Tibial nerve (tissue), 4 donors: ENCODE measurements at places on chromosomes 2 and 18. TPM values are rescaled to one million over a fixed set of nuclear protein-coding genes. Genes with fewer than 3 reads are reported as not detected.
A peak's percentile ranks its signal among the peaks of the same experiment; 100 is the strongest.

The TSN gene
- total RNA-seq = 33.1 TPM

The AQP12B gene
- total RNA-seq = 0.22 TPM

The LOXHD1 gene
- under 0.01 TPM for total RNA-seq

The FBLN7 gene
- total RNA-seq = 3.3 TPM

The DSG4 gene
- not detected for total RNA-seq

The IER3IP1 gene
- total RNA-seq = 7.5 TPM

The GREB1L gene
- total RNA-seq = 17.8 TPM

The LRRTM1 gene
- 2.4 TPM for total RNA-seq

The DGKD gene
- total RNA-seq = 6.7 TPM

The CSRNP3 gene
- 1.3 TPM for total RNA-seq

GRCh38 chr2:98823196-98824170 lies 92.6 kb upstream of the MGAT4A start:
- DNase-seq = no peak
- peak overlapping the region; percentile 40 for H3K4me3 ChIP-seq
- peak overlapping the region; percentile 75 for H3K27ac ChIP-seq
- no peaks in the 10 kb centered on the region for H3K4me1 ChIP-seq
- peaks cover 27% of the 10 kb centered on the region for H3K27me3 ChIP-seq

DNA sequence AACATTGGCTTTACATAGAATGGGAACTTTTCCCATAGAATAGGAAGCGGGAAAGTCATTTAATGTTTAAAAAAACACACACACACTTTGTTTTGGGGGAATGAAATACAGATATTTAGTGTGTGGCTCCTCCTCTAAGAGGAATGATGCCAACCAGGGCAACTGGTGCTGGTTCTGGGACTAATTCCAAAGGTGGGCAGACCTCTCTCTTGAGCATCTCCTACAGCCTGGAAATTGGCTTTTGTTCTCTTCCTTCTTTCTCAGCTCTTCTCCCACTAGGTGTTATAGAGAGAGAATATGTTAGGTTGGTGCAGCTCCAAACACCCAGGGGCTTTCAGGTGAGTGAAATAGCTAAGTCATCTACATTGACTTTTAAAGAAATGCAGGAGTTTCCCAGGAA lies 190.1 kb downstream of the RAD51AP2 start:
- H3K4me1 ChIP-seq = no peaks in the 10 kb centered on the region
- no peaks in the 10 kb centered on the region for H3K36me3 ChIP-seq
- no peaks in the 10 kb centered on the region for H3K27me3 ChIP-seq
- no peak for DNase-seq
- no peak overlapping the region for H3K27ac ChIP-seq

DNA sequence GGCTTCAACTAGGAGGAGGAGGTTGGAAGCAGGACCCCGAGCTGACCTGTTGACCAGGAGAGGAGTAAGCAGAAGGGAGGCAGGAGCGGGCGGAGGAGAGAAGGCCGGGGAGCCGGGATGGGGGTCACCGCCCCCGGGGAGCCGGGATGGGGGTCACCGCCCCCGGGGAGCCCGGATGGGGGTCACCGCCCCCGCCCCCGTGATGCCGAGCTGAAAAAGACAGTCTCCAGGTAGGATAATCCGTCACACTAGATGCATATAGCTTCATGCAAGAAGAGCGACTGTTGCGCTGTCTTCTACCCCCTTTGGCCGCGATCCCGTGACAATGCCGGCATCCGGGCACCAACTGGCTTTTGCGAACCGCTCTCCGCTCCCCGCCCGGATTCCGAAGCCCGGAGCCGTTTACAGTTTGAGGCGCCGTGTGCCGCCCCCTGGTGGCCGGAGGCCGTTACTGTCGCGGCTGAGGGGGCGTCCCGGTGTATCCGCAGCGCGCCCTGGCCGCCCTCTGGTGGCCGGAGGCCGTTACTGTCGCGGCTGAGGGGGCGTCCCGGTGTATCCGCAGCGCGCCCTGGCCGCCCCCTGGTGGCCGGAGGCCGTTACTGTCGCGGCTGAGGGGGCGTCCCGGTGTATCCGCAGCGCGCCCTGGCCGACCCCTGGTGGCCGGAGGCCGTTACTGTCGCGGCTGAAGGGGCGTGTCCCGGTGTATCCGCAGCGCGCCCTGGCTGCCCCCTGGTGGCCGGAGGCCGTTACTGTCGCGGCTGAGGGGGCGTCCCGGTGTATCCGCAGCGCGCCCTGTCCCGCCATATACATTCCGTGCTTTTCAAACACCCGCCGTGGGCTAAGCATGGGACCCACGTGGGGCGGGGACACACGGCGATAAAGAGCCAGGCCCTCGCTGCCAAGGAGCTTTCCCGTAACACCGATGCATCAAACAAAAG lies 89.6 kb downstream of the ACTR3 start:
- H3K4me3 ChIP-seq = no peak overlapping the region
- no peaks in the 10 kb centered on the region for H3K36me3 ChIP-seq
- H3K27ac ChIP-seq = no peak overlapping the region
- no peak for DNase-seq
- H3K27me3 ChIP-seq = no peaks in the 10 kb centered on the region
- peaks cover 13% of the 10 kb centered on the region for H3K4me1 ChIP-seq

- H3K4me3 ChIP-seq = no peak overlapping the region
- no peaks in the 10 kb centered on the region for H3K4me1 ChIP-seq
- no peak for DNase-seq
Observed at GRCh38 chr2:102895376-102895775, 133.5 kb downstream of the TMEM182 start.

DNA sequence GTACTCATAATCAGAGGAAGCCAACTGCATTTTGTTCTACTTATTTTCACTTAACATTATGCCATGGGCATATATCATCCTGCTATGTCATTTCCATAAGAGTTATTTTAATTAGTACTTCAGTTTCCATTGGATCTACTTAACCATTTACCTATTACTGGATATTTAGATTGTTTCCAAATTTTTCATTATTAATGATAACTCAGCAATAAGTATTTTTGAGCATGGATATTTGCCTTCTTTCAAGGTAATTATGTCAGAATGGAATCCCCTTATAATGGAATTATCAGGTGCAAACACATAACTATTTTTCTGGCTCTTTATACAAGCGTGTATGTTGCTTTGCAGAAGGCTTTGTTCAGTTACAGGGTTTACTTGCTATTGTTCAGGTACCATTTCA lies 126.6 kb downstream of the RDH14 start:
- H3K27ac ChIP-seq = no peak overlapping the region
- H3K36me3 ChIP-seq = no peaks in the 10 kb centered on the region

DNA sequence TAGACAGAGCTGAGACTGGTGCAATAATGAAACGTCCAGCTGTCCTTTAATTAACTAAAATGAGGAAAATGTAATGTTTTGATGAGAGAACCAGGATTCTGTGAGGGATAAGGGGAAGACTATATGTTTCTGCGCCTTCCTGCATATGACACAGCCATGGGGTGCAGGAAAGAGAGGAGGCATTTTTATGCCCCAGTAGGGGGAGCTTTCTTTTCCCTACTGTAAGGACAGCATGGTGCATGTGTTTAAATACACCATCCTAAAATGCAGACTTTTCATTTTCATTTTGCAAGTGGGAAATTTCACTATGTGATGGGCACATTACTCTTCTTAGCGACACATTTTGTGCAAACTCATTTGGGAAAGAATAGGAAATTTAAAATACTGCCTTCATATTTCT lies 446.1 kb downstream of the ARHGAP15 start:
- H3K4me1 ChIP-seq = no peaks in the 10 kb centered on the region
- no peak for DNase-seq
- H3K27me3 ChIP-seq = no peaks in the 10 kb centered on the region

- no peak for DNase-seq
- no peak overlapping the region for H3K4me3 ChIP-seq
- no peaks in the 10 kb centered on the region for H3K36me3 ChIP-seq
- no peaks in the 10 kb centered on the region for H3K4me1 ChIP-seq
Observed at GRCh38 chr2:118301248-118301647, 213.0 kb downstream of the INSIG2 start.

DNA sequence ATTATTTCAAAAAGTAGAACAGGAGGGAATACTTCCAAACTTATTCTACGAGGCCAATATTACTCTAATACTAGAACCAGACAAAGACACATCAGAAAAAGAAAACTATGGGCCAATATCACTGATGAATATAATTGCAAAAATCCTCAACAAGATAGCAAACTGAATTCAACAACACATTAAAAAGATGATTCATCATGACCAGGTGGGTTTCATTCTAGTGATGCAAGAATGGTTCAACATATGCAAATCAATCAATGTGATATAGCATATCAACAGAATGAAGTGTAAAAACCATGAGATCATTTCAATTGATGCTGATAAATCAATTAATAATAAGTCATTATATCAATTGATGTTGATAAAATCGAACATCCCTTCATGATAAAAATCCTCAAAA lies 22.4 kb upstream of the EML6 start:
- H3K27me3 ChIP-seq = no peaks in the 10 kb centered on the region
- H3K4me1 ChIP-seq = no peaks in the 10 kb centered on the region
- H3K4me3 ChIP-seq = no peak overlapping the region
- DNase-seq = no peak
- H3K27ac ChIP-seq = no peak overlapping the region

GRCh38 chr2:226683944-226684562 lies 115.6 kb downstream of the IRS1 start:
- no peaks in the 10 kb centered on the region for H3K4me1 ChIP-seq
- H3K36me3 ChIP-seq = no peaks in the 10 kb centered on the region
- no peaks in the 10 kb centered on the region for H3K27me3 ChIP-seq
- no peak for DNase-seq
- H3K27ac ChIP-seq = no peak overlapping the region

- DNase-seq = no peak
- no peaks in the 10 kb centered on the region for H3K36me3 ChIP-seq
- no peak overlapping the region for H3K4me3 ChIP-seq
Observed at GRCh38 chr2:181073896-181074295, 93.5 kb downstream of the UBE2E3 start.

DNA sequence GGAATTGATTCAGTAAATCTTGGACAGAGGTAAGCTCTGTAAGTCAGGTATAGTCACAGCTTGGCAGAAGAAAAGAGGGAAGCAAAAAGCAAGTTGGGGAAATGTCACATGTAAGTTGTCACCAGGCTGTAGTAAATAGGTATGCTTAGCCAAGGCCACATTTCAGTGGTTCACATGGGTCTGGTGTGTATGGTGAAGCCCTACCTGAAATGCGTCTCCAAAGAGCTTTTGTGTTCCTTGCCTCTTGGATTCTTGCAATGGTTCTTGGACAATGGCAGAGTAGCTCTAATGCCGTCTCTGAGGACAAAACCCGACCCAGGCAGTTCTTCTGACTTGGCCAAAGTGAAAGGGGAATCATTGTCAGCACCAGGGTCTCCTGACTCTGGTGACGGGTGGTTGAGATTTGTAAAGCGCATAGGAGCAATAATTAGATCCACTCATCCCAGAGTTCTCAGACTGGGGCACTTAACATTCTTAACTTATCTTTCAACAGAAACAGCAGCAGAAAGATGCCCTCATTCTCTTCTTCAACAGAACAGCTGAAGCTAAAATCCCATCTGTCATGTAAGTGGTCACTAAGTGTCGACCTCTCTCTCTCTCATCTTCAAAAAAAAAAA lies 34.4 kb upstream of the RPL37A start:
- no peak for DNase-seq
- H3K4me3 ChIP-seq = no peak overlapping the region
- H3K36me3 ChIP-seq = no peaks in the 10 kb centered on the region
- no peaks in the 10 kb centered on the region for H3K4me1 ChIP-seq
- no peak overlapping the region for H3K27ac ChIP-seq

GRCh38 chr2:189177251-189177840 lies 2.2 kb downstream of the COL5A2 start:
- H3K36me3 ChIP-seq = no peaks in the 10 kb centered on the region
- peak overlapping the region; percentile 66 for H3K4me3 ChIP-seq
- no peaks in the 10 kb centered on the region for H3K27me3 ChIP-seq

DNA sequence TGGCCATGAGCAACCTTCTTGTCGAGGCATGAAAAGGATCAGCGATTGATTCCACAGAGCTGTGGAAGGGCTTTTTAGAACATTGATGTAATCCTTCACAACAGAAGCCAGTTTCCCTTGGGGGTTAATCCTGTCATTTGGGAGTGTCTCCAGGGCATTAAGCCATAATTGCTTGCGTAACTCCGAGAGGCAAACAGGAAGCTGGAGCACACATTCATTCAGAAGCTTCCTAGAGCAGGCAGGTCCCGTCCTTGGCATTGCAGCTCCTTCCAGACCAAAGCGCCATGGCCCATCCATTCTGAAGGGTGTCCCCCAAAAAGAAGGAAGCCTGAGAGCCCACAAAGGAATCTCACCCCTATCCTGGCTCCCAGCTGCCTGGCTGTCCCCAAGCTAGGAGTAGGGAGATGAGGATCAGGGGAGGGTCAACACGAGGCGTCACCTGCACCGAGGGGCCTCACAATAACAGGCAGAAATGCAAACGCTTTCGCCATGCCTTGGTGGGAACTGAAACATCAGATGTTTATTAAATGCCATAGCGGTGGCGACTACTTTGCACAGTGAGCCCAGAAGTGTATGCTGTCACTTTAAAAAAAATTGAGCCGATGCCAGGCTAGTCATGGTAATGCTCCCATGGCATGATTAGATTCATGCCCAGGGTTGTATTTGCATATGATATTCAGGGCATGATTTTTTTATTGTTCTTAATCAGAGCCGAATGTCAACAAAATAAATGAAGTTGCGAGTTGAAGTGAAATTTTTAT lies 339.4 kb downstream of the BCL11A start:
- no peaks in the 10 kb centered on the region for H3K36me3 ChIP-seq
- H3K4me1 ChIP-seq = peaks cover 9% of the 10 kb centered on the region
- no peaks in the 10 kb centered on the region for H3K27me3 ChIP-seq

DNA sequence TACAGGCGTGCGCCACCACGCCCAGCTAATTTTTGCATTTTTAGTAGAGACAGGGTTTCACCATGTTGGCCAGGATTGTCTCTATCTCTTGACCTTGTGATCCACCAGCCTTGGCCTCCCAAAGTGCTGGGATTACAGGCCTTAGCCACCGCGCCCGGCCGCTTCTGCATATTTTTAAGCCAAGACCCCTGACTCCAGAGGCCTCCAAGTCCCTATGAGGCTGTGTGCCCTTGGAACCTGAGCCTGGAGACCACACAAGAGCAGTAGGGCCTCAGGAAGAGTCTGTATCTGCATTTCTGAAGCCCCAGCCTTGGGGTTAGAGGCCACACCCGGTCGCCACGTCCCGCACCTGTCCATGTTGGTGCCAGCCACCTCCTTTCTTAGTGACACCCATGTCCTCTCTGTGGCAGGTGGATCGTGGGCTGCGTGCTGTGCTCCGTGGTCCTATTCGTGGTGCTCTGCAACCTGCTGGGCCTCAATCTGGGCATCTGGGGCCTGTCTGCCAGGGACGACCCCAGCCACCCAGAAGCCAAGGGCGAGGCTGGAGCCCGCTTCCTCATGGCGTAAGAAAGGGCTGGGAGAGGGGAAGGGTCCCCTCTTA lies 5.3 kb downstream of the PROM2 start:
- H3K27ac ChIP-seq = no peak overlapping the region
- H3K4me1 ChIP-seq = no peaks in the 10 kb centered on the region
- H3K27me3 ChIP-seq = no peaks in the 10 kb centered on the region
- DNase-seq = no peak

GRCh38 chr2:38574278-38574677 lies 28.4 kb downstream of the HNRNPLL start:
- H3K27me3 ChIP-seq = no peaks in the 10 kb centered on the region
- H3K4me1 ChIP-seq = no peaks in the 10 kb centered on the region
- DNase-seq = no peak
- no peak overlapping the region for H3K27ac ChIP-seq
- no peak overlapping the region for H3K4me3 ChIP-seq

- no peak for DNase-seq
- no peak overlapping the region for H3K4me3 ChIP-seq
Observed at GRCh38 chr18:76472829-76473228, 22.2 kb downstream of the ZNF516 start.

- no peak overlapping the region for H3K27ac ChIP-seq
- no peaks in the 10 kb centered on the region for H3K27me3 ChIP-seq
- DNase-seq = no peak
- no peak overlapping the region for H3K4me3 ChIP-seq
Observed at GRCh38 chr2:182404092-182404491, 22.7 kb downstream of the PDE1A start.
